ENCODE measurements at places on chromosomes 2 and 18.

- DNase-seq: no peak
Observed at GRCh38 chr2:162521871-162522650, 178.1 kb downstream of the GCA start.

- DNase-seq: peak; percentile 75
Observed at GRCh38 chr2:36399050-36399449, 43.5 kb downstream of the CRIM1 start.

DNA sequence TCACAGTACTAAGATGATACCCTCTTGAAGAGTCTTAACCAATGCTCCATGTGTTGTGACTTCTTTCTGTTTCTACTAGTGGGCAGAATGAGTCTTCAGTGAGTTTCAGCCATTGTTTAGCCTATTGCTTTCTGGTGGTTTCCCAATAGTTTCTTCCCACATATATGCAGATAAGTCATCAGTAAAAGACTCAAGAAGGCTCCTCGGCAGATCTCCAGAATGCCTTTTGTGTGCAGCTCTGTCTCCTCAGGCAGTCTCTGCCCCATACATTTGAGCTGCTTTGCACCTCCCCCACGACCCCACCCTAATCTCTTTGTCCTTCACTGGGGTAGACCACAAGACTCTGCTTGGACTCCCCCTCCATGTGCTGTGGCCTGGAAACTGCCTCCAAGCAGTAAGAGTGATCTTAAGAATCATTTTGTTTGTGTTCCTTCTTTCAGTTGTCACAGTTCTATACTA is 71.6 kb upstream of the CHRNA1 start:
- DNase-seq: peak; percentile 96

- DNase-seq: peak; percentile 16
Observed at GRCh38 chr18:36780748-36781147, 48.1 kb downstream of the TPGS2 start.

DNA sequence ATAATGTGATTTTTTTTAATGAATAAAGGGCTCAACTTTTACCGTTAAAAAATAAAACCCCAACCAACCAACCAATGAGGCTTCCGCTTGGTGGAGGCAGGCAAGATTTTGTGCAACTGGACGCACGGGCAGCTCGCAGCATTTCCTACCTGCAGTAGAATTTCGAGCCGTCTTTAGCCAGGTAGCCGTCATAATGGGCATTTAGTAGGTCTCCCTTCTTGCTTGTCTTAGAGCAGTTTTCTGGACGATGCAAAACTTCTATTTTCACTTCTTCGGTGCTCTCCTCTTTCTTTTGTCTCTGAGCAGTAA is 316 bp downstream of the FKBP7 start:
- no peak for DNase-seq

DNA sequence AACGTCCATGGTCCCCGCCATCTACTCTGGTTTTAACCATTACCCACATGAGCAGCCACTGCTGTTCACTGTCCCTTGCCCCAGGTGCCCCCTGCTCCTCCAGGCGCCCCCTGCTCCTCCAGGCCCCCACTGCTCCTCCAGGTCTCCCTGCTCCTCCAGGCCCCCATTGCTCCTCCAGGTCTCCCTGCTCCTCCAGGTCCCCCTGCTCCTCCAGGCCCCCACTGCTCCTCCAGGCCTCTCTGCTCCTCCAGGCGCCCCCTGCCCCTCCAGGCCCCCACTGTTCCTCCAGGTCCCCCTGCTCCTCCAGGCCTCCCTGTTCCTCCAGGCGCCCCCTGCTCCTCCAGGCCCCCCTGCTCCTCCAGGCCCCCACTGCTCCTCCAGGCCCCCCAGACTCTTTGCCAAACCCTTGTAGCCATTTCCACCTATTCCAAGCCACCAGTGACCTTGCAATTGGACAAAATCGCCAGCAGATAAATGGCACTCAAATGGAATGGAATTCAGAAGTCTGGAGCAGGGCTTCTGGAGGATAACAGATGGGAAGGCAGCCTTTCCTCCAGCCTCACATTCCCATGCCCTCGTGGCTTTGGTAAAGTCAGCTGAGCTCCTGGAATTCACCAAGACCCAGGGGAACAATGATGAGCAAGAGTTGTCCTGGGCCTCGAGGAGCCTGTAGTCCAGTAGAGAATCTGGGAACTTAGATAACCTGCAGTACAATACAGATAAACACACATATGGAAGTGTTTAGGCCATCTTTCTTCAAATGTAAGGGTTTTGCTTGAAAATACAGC is 13.3 kb upstream of the RPL31 start:
- no peak for DNase-seq

DNA sequence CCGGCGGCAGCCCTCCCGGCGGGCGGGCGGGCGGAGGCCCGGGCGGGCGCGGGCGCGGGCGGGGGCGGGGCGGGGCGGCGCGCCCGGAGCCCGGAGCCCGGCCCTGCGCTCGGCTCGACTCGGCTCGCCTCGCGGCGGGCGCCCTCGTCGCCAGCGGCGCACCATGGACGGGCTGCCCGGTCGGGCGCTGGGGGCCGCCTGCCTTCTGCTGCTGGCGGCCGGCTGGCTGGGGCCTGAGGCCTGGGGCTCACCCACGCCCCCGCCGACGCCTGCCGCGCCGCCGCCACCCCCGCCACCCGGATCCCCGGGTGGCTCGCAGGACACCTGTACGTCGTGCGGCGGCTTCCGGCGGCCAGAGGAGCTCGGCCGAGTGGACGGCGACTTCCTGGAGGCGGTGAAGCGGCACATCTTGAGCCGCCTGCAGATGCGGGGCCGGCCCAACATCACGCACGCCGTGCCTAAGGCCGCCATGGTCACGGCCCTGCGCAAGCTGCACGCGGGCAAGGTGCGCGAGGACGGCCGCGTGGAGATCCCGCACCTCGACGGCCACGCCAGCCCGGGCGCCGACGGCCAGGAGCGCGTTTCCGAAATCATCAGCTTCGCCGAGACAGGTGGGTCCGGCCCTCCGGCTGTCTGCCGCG is at the start of gene INHBB:
TSS of gene INHBB (plus strand) at position 111 of the 641 bp plus-strand sequence. CDS start at position 164, 53 bp downstream.
- no peak for DNase-seq

- DNase-seq: no peak
Observed at GRCh38 chr2:136032192-136032591, 46.8 kb upstream of the DARS1 start.

GRCh38 chr2:138827426-138828054 is 47.4 kb upstream of the NXPH2 start:
- peak; percentile 50 for DNase-seq

- DNase-seq: no peak
Observed at GRCh38 chr2:98583816-98584618, 24.3 kb downstream of the COA5 start.

- peak; percentile 22 for DNase-seq
Observed at GRCh38 chr2:64862623-64863022, 126.6 kb upstream of the SLC1A4 start.

DNA sequence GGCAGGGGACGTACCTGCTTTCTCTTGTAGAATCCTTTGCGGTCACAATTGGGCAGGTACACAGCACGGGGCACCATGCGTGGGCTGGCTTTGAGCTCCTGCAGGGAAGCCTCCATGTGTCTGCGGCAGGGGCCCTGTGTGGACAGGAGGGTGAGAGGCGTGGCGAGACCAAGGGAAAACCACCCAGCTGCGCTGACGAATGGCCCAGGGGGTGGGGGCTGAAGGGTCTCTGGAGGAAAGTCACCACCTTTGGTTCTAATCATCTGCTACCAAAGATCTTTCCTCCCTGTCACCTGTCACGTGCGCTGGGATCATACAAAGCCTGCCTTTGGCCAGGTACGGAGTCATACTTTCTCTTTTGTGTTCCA is 17.3 kb downstream of the IGFBP5 start:
- DNase-seq: no peak

GRCh38 chr2:239312741-239313667 is 87.8 kb downstream of the HDAC4 start:
- DNase-seq: no peak

DNA sequence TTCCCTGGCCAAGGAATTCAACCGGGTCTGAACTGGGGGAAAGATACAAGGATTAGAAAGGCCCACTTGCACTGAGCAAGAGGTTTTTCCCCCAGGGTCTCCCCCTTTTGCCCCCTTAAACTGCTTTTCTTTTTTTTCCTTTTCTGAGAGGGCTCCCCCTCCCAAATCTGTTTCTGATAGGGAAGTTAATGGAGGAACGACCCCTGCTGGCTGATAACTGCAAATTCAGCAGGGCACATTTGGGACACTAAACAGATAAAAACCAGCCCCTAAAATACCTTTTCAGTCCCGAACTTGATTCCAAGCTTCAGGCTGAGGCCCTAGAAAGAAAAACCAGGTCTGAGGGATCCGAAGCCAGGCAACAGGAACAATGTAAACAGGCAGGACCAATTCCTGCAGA is 1012.4 kb upstream of the CRIM1 start:
- DNase-seq: no peak

DNA sequence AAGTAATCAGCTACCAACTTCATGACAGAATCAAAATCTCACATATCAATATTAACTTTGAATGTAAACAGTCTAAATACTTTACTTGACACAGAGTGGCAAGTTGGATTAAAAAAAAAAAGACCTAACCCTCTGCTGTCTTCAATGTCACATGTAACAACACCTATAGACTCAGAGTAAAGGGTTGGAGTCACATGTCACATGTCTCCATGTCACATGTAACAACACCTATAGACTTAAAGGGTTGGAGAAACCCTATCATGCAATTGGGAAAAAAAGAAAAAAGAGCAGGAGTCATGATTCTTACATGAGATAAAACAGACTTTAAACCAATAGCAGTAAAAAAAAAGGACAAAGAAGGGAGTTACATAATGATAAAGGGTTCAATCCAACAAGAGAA is 665.3 kb upstream of the LRRTM1 start:
- DNase-seq: no peak

- DNase-seq: no peak
Observed at GRCh38 chr2:38586931-38587330, 15.8 kb downstream of the HNRNPLL start.

DNA sequence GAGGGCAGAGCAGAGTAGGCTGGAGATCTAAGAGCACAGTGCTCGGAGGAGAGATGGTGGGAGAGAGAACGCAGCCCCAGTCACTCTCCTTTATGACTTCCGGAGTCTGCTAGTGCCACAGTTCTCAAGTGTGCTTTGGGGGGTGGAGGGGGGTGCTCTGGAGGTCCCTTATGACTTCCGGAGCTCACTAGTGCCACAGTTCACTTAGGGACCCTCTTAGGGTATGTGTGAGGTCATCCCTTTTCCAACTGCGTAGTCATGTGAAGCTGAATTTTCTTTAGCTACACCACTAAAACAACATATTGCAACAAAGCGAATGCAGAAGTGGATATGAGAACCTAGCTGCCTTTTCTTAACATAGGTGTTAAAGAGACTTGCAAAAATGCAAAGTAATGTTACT is 153.7 kb upstream of the KCTD1 start:
- DNase-seq: no peak

DNA sequence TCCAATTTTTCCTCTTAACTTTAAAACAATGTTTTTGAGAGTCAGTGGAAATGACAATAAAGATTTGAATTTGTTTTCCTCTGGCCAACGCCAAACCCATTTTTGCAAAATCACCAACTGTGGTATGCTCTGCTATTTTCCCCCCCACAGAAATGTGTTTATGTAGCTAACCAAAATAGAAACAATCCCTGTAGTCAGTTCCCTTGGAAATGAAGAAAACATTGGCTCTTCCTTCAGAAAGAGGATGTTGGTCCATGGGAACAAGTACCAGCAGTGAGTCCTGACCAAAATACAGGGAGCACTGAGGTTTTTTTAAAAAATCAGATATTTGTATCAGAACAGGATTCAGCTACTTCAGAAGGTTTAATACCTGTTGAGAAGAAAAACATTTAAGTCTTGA is 65.3 kb downstream of the SLC40A1 start:
- DNase-seq: no peak

DNA sequence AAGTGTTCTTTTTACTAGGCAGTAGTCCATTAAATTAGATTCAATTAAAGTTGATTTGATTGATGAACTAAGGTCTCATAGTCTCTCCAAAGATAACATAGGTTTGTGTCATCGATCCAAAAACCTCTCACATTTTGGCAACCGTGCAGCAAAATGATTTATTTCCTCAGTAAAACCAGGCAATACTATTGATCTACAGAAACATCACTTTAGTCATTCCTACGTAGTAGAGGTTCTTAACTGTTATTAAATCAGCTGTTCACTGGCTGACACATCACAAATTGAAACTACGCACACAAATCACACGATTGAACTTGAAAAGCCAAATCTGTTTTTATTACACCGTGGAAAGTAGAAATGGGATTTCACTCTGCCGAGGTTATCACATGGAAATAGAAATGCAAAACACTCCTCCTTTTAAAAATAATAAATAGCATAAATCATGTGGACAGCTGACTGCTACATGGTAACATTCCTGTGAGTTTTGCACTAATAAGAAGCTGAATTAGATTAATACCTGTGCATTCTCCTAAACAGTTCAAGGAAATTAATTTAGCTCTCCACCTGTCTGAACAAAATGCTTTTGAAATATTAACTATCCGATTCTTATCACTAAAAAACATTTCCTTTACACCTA is 262.5 kb downstream of the CDH20 start:
- DNase-seq: no peak

GRCh38 chr2:181157326-181157725 is 176.9 kb downstream of the UBE2E3 start:
- DNase-seq: no peak

DNA sequence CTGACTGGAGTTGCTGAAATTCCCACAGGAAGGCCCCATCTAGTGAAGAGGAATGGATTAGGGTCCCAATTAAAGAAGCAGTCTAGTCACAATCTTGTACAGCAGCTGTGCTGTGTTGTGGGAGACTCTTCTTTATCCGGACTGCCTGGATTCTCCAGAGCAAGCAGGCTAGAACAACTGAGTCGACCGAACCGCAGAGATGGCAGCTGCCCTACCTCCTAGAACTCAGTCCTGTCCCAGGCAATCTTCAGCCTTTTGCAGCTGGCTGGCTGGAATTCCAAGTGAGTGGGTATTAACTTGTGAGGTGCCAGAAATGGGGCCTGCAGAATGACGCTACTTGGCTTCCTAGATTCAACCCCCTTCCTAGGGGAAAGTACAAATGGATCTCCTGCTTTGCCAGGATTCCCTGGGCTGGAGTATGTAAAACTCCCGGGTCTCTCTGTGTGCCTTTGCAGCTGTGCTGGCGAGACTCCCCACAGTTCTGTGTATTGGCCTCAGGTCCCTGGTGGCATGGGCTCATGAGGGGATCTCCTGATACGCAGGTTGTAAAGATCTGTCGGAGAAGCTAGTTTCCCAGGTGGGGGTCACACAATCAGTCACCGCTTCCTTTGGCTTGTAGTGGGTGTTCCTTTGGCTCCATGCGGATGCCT is 1952.6 kb upstream of the LRRTM1 start:
- DNase-seq: no peak

DNA sequence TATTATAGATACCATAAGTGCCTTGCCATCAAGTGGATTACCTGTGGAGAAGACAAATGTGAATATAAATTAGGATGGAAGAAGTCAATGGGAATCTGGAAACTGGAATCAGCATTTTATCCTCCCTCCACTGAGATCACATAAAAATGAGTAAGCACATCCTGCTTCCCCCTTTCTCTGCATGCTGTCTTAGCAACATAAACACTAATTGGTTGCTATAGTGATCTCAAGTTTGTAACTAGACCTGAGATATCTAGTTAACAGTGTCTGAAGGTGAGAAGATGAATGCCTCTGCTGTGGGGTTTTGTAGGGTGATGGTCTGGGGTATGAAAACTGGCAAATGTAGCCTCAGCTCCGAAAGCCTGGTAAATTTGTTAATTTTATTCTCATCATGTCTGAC is 1357.5 kb upstream of the CELF4 start:
- no peak for DNase-seq
